ENCODE measurements at places on chromosomes 1 and 21.

DNA sequence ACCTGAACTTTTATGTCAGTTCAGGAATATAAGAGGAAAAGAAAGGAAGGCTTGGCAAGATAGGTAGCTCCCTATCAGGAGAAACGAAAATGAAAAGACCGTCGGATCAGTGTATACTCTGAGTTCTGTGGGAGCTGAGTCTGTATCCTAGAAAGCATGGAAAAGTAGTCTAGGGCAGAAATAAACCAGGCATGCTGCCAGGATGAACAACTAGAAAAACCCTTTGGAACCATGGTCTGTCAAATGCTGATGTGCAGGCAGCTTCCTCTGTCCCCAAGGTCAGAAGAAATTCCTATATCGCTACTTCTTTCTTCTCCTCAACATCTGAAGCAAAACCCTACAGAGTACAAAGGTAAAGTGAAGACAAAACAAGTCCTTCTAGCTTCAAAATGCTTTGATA is 268.8 kb downstream of the ST6GALNAC3 start:
- no peak for DNase-seq

DNA sequence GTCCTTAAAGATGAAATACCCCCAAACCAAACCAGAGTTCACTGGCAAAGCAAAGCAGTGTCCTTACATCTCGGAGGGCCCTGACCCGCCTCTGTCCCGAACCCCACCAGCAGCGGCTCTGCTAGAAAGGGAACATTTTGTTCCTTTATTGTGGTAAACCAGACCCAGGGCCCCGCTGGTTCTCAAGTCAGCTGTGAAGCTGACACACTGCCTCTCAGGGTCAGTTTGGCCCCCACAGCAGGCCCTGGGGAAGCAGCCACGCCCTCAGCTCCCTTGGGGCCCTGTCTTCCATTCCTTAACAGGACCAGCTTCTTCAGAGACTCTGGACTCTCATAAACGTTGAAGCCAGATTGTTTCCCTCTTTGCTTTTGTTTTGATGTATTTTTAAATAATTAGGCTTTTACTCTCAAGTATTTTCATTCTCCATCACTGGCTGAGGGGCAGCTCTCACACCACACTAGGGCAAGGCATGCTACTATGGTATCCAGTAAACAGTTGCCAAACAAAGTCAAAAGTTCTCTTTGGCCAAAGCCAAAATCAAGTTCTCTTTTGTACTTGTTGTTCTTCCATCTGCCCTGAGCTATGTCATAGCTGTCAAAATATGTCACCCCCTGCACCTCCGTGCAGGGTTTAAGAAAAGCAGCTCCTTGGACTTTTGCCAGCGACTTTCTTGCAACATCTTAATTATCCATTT is 61.1 kb upstream of the ANGPTL1 start:
- no peak for DNase-seq

GRCh38 chr1:17545356-17545755 is 5.9 kb downstream of the ARHGEF10L start:
- no peak for DNase-seq

GRCh38 chr1:53335661-53336060 is 7.8 kb upstream of the LRP8 start:
- DNase-seq: no peak

DNA sequence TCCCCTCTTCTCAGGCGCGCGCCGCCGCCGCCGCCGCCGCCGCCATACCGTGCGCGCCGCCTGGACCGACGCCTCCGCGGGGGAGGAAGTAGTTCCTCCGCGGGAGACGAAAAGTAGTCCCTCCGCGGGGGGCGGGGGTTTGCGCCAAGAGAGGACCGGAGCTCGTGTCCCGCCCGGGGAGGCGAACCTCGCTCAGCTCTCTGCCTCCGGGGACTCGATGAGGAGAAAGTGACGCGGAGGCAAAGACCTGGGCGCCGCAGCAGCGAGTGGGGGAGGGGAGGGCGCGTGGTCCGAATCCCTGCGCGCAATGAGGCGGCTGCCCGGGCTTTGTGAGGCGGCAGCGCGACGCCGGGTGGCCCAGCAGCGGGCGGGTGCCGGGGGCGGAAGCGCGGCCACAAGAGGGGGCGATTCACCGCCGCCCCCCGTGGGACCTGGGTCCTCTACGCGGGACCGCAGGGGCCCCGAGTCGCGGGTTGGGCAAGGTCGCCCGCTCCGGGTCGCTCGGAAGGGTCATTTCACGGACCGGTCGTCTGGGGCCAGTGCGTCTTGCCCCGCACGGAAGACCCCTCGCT is at the start of gene BRWD1:
Gene BRWD1 (minus strand): TSS at position 62 of the 572 bp plus-strand sequence. CDS start 141 bp downstream, outside the sequence.
- DNase-seq: peak; percentile 52

DNA sequence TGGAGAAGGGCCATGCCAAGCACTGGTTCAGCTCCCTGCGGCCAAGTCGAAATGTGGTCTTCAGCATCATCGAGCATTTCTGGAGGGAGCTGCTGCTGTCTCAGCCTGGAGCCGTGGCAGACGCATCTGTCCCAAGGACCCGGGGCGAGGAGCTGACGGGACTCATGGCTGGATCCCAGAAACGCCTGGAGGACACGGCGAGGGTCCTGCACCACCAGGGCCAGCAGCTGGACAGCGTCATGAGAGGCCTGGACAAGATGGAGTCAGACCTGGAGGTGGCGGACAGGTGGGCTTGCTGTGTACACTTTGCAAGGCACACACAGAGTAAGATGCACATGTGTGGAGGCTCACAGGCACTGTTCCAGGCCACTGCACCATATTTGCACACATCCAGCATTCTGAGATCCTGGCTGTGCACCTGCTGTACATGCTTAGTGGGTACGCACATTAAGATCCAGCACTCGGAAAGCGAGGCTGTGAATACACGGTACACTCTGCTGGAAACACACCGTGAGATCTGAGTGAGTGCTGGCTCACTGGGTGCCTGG is 12.8 kb downstream of the SNAP47 start:
- no peak for DNase-seq

DNA sequence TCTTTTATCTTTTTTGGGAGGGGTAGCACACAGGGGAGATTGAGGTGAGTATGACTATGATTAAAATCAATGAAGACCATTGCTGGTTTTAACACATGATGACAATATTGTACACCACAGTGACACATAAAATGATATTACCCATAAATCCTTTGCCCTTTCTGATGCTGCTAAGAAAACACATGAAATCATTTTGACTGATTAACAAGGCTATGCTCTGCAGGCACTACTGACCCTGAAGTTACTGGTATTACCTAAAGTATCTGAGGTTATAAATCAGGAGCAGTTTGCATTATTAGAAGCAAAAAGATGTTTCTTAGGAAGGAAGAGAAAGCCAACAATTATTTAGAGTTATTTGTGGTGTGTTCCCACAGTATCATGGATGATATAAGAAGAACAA is 701.2 kb upstream of the PTBP2 start:
- no peak for DNase-seq
